Stimulated activated CD8-positive, alpha-beta memory T cell treated with anti-CD3 and anti-CD28 coated beads, Interleukin-4, amount 100 ng/mL, for 4 hours (primary cell): ENCODE measurements at places on chromosomes 7 and 10.

DNA sequence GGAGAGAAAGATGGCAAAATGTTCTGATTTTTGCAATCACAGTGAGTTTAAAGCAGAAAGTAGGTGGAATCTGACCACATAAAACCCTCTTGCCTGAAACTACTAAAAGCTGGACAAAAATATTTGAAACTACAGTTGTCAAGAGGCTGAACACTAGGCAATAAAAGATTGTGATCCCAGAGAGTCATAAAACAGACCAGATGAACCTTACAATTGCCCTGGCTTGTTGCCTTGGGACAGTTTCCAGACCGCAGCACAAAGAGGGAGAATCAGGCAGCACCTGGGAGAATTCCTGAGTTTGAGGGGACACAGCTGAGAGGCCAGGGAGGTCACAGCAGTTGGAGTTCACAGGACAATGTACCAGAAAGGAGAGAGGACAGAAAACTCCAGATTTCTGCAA is 107.3 kb upstream of the NANOS1 start:
- DNase-seq: no peak

DNA sequence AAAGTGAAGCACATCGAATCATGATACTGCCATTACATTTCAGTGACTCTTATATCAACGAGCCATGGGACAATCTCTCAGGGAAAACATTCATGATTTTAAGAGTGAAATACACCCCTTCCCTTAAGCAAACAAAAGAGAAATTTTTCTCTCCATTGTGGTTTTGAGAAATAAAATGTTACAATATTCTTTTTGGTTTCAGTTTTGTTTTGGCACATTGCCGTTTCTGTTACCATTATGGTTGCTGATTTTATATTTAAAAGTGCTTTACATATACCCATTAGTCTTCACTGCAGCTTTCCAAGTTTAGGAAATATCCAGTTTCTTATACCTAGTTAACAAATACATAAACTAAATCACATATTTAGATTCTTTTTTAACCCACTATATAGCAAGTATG is 126.8 kb upstream of the SEM1 start:
- DNase-seq: no peak

GRCh38 chr10:104259999-104260774 is 5.5 kb downstream of the GSTO1 start:
- no peak for DNase-seq

- DNase-seq: no peak
These were observed 335.4 kb upstream of the PFKP start for GRCh38 chr10:2731940-2732339.

GRCh38 chr7:29987811-29988317 is 1.7 kb downstream of the SCRN1 start:
- DNase-seq: no peak

- no peak for DNase-seq
These were observed 88.1 kb downstream of the BTAF1 start for GRCh38 chr10:92011560-92012214.

DNA sequence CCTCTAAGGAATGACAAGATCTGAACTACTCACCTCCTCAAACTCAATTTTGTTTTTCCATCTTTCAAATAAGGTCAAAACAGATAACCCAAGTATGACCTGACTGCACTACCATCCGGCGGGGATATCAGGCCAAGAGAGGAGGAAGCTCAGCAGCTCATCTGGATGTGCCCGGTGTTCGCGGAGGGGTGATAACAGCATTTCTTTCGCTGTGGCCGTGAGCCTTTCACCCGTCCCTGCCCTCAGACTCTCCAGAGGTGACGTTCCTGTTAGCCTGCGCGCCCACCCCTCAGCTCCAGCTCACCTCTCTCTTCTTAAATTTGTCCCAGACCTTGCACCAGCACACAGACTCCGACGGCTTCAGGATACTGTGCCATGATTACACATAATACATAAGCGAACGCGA is 526 bp downstream of the ZNF248 start:
- no peak for DNase-seq

DNA sequence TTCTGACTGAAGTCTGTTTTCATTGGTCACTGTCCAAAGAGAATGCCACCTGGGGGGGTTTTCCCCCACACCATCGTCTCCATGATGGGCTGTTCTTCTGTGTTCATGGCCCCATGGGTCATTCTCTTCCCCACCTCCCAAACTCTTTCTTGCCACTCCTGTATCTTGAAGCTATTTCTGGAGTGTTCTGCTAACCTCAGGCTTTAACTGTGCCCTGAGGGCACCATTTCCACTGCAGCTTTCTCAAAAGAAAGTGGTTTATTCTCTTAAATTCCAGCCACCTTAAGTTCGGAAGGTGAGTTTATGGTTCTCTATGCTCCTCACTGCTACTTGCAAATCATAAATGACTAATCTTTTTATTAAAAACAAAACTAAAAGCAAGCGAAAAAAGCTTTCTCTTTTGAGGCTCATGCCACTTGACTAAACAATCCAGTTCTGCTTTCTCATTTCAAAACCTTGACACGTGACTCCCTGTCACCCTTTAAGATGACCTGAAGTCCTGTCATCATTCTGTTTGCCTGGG is 7.4 kb upstream of the APBB1IP start:
- DNase-seq: no peak

DNA sequence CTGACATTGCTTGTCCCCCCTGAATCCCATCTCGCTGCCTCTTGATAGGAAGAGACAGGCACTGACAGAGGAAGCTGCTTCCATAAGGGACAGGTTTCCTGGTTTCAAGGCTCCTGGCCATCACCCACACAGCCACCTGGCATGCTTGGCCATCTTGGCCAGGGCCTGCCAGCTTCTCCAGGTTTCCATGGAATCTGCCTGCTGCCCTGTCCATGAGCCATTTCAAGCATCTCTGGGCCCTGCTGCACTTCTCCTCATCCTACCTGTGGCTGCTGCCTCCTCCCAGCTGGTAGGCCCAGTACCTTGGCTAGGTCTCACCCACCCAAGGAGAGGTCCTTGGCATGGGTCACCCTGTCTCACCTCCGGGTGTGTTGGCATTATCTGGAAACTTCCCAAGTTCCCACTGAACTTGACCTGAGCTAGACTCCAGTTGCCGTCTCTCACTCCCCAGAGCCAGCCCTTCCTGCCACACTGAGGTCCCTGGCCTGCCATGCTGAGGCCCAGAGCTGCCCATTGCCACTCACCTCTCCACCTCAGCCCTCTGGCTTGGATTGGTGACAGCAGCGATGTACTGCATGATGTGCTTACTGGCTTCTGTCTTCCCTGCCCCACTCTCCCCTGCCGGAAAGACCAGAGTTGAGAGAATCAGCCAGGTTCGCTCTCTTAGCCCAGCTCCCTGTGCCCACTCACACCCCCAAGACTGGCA is 2.6 kb downstream of the MYO1G start:
- no peak for DNase-seq
